ENCODE measurements at places on chromosomes 12 and 14.

DNA sequence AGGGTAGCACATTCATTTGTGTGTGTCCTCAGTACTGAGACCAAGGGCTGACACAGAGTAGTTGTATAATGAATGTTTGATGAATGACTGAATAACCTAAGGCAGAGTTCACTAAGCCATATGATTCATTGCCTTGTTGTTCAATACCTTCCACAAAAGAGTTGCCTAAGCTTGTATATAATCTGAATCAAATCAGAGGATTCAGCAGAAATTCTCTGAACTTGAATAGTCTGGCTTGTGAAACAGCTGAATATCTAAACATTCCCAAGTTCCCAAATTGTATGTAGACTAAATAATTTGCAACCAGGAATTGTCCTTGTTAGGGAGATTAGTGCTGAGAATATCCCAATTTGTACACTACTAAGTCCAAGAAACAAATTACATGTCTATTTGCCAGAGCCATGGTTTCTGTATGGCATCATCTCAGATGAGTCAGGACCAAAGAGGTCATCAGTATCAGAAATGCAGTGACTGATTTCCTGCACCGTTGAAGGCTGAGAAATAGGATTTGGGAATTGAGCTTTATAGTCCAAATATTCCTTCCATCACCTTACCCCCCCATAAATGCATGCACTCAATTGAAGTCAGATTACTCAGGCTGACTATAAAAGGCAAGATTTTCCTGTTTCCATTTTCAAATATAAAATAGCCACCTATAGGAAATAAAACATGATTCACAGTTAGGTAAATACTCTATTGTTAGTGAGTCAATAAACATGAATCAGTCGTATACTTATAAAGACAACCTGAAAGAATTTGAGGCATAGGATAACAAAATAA lies 168.7 kb downstream of the PHLDA1 start:
- DNase-seq, result peak; percentile 60

- DNase-seq, result no peak
These were observed 297.6 kb downstream of the TMEM132D start for GRCh38 chr12:129606239-129606638.

DNA sequence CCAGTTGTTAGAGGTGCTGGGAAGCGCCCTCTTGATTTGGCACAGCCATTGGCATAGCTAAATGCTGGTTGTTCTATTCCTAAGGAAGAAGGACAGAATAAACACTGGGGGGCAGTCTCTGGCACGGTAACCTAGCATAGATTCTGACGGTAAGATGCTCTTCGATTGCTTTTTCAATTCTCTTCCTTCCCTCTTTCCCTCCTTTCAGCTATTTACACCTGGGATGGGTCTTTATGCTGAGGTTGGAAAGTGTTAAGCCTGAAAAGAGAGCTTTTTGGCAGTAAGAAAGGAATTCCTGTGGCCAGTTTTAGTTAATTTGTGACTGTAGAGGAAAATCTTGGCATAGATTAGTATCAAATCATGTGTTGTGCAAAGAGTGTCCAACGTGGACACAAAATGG lies 162.8 kb downstream of the SNAPC1 start:
- peak; percentile 79 for DNase-seq

DNA sequence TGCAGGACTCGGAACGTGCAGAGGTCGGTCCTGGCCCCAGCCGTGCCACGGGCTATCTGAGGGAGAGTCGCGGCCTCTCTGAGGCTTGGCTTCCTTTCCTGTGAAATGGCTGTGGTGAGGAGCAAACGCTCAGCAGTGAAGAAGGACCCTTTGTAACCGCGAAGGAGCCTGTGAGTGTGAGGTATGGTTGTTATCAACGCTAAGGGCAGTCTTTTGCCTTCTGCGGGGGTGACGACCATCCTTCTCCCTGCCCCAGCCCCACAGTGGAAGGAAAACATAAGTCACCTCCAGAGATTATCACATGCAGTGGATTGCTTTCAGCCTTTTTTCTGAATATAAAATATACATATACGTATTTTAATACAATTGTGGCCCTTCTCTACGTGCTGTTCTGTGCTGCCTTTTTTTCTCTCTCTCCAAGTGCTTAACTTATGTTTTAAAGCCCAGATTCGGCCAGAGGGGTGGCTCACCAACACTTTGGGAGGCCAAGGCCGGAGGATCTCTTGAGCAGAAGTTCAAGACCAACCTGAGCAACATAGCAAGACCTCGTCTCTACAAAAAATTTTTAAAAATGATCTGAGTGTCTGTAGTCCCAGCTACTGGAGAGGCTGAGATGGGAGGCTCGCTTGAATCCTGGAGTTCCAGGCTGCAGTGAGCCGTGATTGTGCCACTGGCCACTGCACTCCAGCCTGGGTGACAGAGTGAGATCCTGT lies 17.4 kb downstream of the TAMALIN start:
- DNase-seq, result no peak

All from ACHN (cell line).